Left forelimb (tissue), 1 donor: ENCODE measurements at places on chromosomes 16 and 17.
A peak's percentile ranks its signal among the peaks of the same experiment; 100 is the strongest.

- no peak for DNase-seq
These were observed 37.2 kb downstream of the KCNJ2 start for GRCh38 chr17:70206361-70207010.

GRCh38 chr17:29119265-29119664 lies 60.9 kb downstream of the MYO18A start:
- no peak for DNase-seq

DNA sequence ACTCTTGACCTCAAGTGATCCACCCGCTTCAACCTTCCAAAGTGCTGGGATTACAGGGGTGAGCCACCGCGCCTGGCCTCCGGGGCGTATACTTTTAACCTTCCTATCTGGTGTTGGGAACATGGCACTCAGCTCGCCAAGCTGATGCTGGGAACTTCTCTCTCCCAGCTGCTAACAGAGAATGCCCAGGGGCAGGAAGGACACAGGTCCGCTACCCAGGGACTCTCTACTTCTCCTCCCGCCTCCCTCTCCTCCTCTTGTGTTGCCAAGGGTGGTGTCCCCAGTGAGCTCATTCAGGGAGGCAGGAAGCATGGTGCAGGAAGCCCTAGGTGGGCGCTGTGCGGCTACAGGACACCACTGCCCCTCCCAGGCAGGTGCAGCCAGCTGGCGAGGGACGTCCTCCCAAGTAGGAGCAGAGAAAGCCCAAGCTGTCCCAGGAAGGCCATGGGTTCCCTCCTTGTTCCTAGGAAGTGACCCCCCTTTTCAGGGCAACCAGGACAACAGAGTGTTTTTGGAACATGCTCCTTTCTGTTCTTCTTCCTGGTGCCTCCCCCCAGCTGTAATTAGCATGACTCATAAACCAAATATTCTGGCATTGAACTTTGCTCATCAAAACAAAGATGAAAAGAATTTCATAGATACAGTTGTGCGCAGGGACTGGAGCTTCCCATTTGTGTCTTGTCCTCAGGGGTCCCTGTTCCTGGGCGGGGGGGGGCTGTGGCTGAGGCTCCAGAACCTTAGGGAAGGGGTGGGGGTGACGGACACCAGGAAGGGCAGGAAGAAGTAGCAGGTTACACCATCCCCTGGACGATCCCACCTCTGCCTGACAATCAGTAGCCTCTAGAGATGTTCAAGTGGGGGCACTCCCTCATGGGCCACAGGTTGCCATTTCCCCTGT lies 2.7 kb downstream of the C1QTNF1 start:
- peak; percentile 34 for DNase-seq

- DNase-seq = no peak
These were observed 16.1 kb upstream of the HOXB9 start for GRCh38 chr17:48642059-48642842.

DNA sequence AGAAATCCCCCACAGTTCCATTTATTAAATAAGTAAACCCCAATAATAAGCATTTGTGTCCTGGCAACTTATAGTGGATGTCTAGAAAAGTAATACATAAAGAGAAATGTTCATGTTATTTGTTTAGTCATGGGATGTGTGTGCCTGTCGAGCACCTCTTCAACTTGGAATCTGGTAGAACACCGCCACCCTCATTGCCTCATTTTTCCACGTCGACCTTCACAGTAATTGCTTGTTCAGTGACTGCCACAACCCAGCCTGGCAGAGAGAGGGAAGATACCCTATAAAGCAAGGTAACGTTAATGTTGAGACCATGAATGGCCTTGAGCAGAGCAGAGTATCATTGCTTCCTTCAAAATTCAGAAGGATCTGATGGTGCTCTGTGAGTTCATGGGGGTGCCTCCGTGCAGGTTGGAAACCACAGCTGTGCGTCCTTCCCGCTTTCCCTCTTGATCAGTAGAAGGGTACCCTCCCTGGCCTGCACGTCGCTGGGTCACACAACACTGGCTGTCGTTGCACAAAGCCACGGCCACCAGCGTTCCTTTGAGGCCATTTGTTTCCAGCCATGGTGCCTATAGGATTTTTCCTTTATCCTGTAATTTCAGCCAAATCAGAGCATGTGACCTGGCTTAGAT lies 3.7 kb upstream of the DNASE1 start:
- DNase-seq = no peak

DNA sequence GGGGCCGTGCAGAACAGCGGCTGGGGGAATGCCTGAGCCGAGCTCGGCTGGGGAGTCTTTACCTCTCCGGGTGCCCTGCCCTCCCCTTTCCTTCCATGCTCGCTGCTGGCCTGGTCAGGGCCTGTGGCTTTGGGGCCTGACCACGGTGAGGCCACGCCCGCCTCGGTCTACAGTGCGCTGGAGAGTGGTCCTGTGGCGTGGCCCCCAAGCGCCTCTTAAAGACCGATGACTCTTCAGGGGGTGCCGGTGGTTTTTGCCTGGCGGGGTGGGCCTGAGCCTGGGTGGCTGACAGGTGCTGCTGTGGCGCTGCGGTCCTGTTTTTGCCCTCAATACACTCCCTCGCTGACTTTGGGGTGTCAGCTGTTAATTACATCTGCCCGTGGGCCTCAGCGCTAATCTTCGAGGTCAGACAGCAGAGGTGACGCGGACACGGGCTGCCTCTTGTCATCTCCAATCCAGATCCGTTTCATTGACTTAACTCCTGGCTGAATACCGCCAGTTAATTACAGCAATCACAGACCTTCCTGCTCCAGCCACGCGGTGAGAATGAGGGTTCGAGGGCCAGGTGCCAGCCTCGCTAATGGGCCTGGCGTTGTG lies 29.7 kb downstream of the GSE1 start:
- DNase-seq = no peak

GRCh38 chr17:83155128-83156121 lies 76.0 kb downstream of the METRNL start:
- DNase-seq = peak; percentile 67

DNA sequence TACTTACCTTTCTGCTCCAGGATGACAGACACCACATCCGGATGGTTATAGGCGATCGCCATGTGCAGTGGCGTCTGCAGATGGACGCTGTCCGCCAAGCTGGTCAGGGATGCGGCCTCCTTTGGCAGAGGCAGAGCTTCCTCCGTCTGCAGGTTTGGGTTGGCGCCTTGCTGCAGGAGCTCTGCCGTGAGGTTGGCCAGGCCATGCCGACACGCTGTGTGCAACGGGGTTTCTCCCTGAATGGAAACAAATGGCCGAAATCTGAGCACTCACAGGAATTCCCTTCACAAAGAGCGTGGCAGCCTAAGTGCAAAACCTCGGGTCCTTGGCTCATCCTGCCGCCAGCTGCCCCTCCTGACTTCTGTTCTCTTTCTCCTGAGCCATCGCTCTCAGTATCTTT lies 41.8 kb downstream of the CYB5D2 start:
- no peak for DNase-seq

DNA sequence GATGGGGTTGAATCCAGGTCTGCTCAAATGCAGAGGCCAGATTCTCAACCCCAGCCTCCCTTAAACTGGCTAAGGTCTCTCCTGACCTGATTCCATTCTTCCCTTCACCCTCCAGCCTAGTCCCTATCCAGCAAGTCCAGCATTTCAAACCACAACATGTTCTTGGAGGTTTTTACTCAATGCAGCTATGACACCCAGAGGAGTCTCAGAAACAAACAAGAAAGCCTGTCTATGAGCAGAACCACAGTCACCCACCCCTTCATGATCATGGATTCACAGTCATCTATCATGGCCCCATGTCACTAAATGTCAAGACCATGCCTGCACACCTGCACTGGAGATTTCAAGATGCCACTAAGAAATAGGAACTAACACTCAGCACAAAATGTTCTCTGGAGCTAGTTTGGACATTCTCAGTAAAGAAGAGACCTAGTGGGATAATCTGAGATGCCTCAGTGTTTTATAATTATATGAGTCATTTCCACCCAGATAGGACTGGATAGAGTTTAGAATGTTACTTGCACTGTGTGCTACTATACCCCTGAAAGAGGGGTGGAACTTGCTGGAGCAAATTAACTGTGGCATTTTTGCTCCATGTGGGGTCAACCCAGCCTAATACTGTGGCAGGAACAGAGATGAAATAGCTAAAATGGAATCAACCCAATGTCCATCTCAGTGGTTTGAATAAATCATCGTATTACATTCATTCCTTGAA lies 9.5 kb upstream of the METTL22 start:
- DNase-seq = no peak

DNA sequence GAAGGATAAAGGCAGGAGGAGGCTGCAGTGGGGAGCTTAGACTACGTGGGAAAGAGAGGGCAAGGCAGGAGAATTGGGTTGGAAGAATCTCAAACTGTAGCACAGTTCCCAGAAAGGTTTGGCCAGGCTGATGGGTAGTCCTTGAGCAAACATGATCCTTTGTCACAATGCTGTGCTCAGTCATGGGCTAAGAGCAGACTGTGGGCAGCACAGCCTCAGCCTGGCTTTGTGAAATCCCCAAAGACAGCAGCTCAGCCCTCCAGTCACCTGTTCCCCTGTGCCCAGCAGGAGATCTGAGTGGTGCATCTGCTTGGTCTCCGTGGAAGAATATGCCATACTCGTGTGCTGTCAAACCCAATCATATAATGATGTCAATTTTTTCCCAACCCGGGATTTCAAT lies 10.6 kb upstream of the ENGASE start:
- DNase-seq = no peak

GRCh38 chr16:49986351-49987124 lies 38.5 kb upstream of the CNEP1R1 start:
- DNase-seq = no peak

DNA sequence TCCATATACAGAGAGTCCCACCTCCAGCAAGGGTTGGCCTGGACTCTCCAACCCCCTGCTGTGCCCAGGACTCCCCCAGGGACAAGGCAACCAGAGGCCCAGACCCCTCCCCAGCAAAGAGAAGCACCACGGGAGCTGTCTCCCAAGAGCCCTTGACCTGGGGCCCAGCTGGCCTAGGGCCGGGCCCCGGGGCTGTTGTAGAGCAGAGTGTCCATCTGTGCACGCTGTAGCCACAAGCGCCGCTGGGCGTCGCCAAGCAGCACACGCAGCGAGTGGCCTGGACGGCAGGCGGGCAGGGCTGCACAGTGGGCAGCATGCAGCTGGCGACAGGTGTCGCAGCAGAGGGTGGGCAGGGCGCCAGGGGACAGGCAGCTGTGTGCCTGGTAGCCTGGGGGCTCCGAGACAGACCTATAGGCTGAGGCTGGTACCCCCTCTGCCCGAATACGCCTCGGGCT lies 4.3 kb downstream of the SPATA2L start:
- peak; percentile 73 for DNase-seq

GRCh38 chr17:44983563-44983962 lies 15.5 kb upstream of the C1QL1 start:
- DNase-seq = no peak

GRCh38 chr17:4344926-4345325 lies 21.5 kb downstream of the UBE2G1 start:
- no peak for DNase-seq
